ENCODE measurements at places on chromosomes 12 and 14.

- DNase-seq = no peak
These were observed 9.2 kb downstream of the SERPINA9 start for GRCh38 chr14:94466706-94467370.

- DNase-seq = no peak
These were observed 24.8 kb upstream of the IFNG-AS1 start for GRCh38 chr12:67964456-67964855.

DNA sequence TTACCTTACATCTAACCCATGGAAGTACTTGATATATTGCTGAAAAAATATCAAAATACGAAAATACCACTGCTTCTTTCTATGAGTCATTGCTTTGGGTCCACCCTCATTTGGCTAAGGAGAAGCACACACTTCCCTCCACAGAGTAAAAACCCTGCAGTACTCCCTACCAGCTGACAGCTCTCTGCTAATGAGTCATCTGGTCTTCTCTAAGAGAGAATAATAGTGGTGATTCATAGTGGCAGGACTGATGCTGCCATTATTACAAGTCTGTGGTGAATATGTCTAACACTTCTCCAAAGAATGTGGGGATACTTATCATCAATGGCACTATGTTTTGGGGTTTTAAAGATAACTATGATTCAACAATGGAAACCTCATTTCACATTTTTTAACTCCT lies 90.7 kb downstream of the PPFIA2 start:
- DNase-seq = peak; percentile 8

GRCh38 chr14:39488600-39488999 lies 56.4 kb upstream of the FBXO33 start:
- DNase-seq = no peak

- DNase-seq = no peak
These were observed 5.3 kb upstream of the DICER1 start for GRCh38 chr14:95162641-95163040.

DNA sequence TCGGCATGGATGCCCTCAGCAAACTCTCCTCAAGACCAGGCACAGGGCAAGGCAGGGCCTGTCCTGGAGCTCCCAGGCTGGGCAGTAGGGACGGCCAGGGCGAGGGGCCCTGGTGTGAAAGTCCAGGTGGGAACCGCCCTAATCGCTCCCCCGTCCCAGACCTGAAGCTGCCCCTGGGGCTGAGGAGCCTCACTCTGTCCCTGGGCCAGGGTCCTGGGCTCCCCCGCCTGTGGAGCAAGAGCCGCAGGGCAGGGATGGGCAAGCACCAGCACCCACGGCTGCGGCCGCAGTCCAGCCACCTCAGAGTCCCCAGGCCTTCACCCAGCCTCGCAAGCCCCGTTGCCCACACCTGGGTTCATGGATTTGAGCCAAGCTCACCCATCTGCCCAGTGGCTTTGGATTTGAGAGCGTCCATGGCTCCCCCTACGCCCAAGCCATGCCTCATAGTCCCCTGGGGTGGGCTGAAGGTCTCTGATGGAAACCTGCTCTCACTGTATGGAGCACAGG lies 102.4 kb upstream of the C14orf180 start:
- no peak for DNase-seq

DNA sequence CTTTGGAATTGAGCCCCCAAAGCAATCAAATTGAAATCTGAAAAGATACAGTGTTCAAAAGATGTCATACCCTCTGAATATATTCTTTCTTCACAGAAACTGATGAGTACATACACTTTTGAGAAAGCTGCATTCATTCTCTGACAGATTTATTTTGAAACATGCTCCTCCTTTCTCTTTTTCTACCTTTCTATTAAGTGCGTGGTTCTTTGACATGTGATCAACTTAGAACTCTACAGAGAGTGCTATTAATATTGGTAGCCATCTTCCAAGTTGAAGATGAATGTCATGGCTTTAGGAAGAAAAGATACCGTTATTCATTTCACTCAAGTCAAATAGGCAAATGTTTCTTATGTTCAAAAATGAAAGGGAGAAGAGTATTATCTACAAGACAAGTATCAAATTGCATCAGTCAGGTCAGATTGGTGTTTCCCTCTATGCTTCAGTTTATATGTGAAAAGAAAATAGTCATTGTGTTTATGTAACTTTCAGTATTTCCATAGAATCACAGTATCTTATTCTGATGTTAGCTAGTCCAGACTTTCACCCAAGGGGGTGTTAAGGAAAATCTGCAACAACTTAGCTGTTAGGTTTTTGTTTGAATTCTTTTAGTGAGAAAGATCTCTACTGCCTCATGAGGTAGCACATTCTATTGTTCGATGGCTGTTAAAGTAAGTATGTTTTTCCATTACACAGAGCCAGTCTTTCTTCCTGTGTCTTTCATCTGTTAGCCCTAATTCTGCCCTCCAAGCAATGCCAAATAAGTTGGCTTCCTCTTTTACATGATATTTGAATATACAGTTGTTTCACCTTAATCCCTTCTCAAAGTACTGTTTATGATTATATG lies 55.4 kb upstream of the GARIN2 start:
- DNase-seq = no peak
